NCI-H2081 (cell line): ENCODE measurements at places on chromosomes 6 and 20.

DNA sequence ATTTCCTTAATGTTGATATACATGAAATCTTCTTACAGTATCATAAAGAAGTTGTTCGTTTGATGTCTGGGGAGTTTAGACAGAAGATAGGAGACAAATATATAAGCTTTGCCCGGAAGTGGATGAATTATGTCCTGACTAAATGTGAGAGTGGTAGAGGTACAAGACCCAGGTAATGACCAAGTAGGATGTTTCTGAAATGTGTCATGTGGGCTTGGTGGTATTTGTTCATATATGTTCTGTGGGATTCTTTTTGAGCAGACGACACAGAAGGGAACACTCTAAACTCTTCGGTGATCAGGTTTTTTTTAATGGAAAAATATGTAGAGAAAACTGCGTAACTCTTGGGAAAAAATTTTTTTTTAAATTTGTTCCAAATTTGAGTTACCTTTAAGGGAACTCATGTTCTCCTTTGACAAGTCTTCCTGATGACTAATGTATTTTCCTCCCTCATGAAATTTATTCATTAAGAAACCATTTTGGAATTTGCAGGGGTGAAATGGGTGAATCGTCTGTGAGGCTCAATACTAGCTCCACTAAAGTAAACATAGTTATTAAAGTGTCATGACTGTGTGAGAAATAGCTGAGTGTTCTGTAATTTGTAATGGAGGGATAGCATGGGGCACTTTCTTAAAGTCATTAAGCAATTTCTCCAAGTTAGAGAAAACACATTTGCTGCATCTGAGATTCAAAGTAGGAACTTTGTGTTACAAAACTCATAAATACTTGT is 100.6 kb downstream of the MAP3K4 start:
- DNase-seq = no peak

GRCh38 chr20:327186-328026 is 2.1 kb downstream of the SOX12 start:
- DNase-seq = peak; percentile 93

- DNase-seq = no peak
Measured at GRCh38 chr6:170108890-170109587, 181.8 kb downstream of the DLL1 start.

DNA sequence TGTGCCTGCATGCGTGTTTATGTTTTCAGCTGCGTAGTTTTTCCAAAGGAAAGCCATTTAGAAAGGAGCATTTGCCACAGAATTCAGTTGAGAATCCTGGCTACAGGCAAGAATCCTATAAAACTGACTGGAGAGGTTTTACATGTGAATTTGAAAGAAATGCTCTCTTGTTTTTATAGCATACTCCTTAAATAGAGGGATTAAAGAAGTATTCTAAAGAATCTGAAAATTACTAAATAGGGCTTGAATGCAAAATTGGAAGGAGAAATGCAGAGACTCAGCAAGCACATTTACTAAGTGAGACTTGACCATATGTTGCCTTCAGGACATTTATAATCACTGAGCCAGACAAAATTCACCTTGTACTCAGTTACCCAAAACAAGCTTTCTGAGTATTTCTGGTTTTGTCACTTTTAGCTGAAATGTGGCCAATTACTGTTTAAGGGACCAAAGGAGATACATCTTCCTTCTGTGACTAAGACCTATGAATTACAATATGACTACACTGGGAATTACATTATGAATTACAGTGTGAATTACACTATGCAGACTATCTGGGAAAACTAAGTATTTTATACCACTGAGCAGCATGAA is 107.4 kb upstream of the ASCC3 start:
- DNase-seq = no peak

- no peak for DNase-seq
Measured at GRCh38 chr6:158798311-158798710, 20.9 kb downstream of the EZR start.

GRCh38 chr20:50510706-50511542 is 741 bp downstream of the PTPN1 start:
- no peak for DNase-seq

- DNase-seq = no peak
Measured at GRCh38 chr6:169174516-169175359, 78.9 kb downstream of the THBS2 start.

- DNase-seq = no peak
Measured at GRCh38 chr6:32843331-32843978, 392 bp downstream of the PSMB8 start.

GRCh38 chr6:116003668-116004067 is 57.0 kb downstream of the FRK start:
- DNase-seq = no peak

GRCh38 chr20:1569415-1569881 is 11.9 kb upstream of the SIRPD start:
- DNase-seq = no peak

DNA sequence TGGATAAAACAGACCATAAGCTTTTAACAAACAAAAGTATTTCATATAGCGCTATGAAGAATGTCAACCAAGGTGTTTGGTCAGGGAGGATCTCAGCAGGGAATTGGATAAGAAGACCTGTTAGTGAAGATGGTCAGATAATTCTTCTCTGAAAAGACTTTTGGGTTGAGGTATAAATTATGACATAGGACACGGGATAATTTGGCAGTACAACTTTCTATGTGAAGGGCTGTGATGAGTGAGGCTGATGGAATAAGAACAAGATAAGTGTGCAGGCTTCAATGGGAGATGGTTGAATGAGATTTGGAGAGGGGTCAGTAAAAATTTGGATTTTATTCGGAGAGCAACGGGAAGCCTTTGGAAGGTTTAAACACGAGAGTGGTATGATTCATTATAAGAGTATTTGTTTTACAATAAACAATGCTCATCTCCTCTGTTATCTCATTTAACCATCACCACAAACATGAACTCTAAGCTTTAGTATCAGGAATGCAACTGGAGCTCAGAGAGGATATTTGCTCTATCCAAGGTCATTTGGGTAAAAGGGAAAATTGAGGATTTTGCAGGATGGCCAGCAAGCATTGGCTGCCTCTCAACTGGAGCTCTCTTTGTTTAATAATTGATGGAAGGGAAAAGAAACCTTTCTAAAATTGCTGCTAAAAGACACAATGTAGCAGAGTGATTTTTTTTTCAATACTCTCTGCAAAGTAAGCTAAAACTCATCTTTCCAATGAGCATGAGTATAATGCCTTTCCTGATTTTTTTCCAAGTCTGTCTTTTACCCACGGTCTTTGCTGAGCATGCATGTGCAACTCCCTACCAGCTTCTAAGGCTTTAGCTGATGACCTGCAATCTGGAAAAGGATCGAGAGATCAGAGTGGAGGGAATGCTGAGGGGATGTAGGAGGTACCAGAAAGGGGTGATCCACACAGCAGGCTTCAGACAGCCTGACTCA is 534.0 kb downstream of the CBLN4 start:
- no peak for DNase-seq

- DNase-seq = no peak
Measured at GRCh38 chr20:62583424-62583920, 58.8 kb upstream of the SLCO4A1 start.

DNA sequence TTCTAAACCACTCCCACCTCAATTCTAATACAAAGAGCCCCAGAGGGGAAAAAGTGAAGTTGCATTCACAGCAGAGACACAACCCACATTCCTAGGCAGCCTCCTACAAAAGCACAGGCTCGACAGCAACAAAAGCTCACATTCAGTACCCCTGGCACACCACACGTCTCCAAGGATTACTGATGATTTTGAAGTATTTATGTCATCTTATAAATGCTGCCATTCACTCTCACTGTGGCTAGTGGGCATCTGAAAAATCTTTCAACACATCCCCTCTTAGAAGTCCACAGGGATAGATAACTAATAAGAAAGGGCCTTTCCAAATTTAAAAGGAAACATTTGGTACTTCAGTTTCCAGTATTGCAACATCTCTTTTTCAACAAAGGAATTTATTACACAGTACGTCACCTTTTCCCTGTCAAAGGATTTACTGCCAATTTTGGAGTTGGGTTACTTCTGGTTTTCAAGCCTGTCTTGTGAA is 146.7 kb downstream of the TASP1 start:
- DNase-seq = no peak

DNA sequence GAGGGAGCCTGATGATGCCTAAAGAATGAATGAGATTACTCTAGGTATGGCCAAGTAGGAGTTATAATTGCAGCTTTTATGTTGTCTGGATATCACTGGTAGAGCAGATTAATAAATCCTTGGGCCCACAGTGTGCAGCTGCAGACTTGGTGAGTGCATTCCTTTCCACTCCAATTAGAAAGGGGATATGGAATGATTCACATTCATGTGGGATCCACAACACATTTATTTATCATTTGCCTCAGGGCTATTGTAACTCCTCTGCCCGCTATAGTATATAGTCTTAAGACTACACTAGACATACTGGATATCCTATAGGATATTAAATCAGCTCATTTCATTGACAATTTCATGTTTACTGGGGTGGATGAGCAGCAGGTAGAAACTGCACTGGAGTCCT is 11.6 kb upstream of the HLA-G start:
- no peak for DNase-seq

- DNase-seq = no peak
Measured at GRCh38 chr6:132936646-132937045, 122.3 kb downstream of the RPS12 start.

DNA sequence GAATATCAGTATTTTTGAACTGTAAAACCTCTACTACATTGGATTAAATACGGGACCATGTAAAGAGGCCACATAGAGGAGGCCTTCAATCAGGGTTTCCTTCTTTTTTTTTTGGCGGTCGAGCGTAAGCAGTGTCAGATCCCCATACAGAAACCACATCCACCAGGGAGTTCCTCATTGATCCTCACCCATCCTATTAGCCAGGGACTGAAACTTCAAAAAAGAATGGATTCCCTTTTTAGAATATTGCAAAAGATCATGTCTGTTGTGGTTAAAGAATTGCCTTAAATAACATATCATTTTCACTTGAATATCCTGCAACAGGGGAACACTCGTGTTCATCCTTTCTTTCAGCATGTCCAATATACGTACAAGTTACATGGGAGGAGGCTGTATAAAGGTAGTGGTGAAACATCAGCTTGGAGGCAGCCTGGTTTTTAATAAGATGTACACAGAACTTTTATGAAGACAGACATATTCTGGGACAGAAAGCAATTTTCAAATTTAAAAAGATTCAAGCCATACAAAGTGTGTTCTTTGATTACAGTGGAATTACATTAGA is 96.1 kb downstream of the PPP1R14C start:
- no peak for DNase-seq

GRCh38 chr6:22468256-22468965 is 101.0 kb upstream of the HDGFL1 start:
- no peak for DNase-seq

- DNase-seq = peak; percentile 10
Measured at GRCh38 chr6:107491138-107491609, 1.3 kb downstream of the SOBP start.

GRCh38 chr6:4593951-4594350 is 182.3 kb upstream of the CDYL start:
- no peak for DNase-seq

- no peak for DNase-seq
Measured at GRCh38 chr6:158584236-158584651, 24.4 kb downstream of the TMEM181 start.

GRCh38 chr6:978937-979685 is 286.2 kb upstream of the EXOC2 start:
- DNase-seq = no peak

DNA sequence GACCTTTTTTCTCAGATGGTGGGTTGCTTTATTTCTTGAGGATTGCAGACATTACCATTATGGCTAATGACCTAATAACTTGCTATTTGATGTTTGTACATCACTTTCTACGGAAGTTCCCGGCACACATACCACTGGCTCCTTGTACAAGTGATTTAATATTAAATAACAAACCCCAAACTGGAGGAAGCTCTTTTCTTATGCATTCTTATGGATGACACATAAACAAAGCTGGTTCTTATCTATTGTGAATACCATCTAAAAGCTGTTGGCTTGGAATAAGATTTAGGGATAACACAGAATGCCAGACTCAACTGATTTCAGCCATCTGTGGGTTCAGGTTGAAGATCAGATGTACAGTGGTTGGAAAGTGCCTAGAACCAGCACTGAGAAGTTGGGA is 272.6 kb downstream of the TSHZ2 start:
- DNase-seq = no peak

GRCh38 chr6:21201637-21202350 is 391.8 kb upstream of the SOX4 start:
- peak; percentile 97 for DNase-seq

- no peak for DNase-seq
Measured at GRCh38 chr20:7608250-7608649, 332.0 kb downstream of the HAO1 start.

DNA sequence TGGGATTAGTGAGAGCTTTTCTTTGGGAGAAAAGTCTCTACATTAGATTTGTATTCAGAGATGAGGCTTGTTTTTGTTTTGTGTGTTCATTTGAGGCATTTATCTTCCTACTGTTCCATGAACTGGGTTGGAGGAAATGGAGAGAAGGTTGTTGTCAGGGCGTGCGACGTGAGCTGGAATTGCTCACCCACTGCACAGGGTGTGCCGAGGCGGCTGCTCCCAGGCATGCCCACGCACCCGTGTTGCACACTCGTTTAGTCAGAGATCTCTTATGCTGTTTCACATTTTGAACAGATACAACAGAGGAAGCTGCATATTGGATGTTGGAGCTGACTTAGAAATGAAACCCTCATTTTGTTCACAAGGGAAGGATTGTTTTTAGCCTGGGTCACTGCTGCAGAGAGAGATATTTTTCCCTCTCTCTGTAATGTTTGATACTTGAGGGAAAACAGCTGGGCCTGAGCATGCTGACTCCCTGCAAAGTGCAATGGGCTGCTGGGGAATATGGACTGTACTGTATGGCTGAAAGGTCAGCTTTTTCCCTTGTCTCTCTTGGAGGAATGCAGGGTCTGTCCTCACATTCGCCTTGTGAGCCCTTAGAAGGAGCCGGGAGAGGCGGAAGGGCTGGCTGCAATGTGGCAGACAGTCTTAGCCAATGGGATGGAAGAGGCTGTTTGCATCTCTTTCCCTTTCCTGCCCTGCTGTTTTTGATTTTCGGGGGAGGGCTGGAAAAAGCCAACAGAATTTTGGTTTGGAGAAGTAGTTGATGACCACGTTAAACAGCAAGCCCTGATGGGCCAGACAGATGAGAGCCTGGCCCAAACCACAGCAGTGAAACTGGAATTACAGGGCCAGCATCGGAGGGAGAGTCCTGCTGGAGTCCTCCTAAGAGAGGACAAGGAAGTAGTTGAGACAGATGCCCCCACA is 170.8 kb downstream of the SASH1 start:
- DNase-seq = no peak
